Stimulated activated naive B cell treated with anti-CD40 and anti-IgM and Interleukin-4, amounts not matched to agents 10 μg/mL and 1 μg/mL and 100 μg/mL, for 72 hours (primary cell): ENCODE measurements at places on chromosomes 13 and 19.
A peak's percentile ranks its signal among the peaks of the same experiment; 100 is the strongest.

- DNase-seq: no peak
Observed at GRCh38 chr13:85287528-85287927, 511.7 kb downstream of the SLITRK6 start.

- no peak for DNase-seq
Observed at GRCh38 chr19:33275933-33276619, 26.3 kb downstream of the CEBPA start.

DNA sequence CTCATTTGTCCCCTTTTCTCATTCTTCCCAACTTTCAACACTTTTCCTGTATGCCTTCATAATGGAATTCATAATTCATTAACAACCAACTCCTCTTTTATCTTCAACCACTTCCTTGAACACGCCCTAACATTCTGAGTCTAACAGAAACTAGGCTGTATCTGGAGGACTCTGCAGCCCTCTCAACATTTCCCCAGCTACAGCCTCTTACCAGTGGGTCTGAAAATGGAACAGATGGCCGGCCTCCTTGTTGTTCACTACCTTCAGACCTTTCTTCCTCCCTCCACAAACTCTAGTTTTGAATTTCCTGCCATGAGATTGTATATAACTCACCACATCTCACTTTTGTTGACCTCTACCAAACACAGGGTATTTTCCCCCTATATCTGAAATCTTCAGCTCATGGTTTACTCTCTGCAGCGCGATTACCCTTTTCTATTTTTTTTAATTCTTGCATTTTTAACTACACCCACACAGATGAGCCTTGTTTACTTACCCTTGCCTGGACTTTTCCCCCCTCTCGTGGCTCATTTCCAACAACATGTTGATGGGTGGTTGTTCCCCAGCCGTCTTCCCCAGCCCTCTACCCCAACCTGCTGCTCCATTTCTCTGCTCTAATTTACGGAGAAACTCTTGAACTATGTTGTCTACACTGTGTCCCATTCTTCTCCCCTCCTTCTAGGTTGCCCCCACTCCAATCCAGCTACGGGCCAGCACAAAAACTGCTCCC is 846 bp downstream of the ZNF790 start:
- no peak for DNase-seq

GRCh38 chr13:50787316-50788195 is 55.9 kb downstream of the DLEU7 start:
- no peak for DNase-seq

GRCh38 chr13:95258619-95259194 is 42.5 kb downstream of the ABCC4 start:
- DNase-seq: no peak

DNA sequence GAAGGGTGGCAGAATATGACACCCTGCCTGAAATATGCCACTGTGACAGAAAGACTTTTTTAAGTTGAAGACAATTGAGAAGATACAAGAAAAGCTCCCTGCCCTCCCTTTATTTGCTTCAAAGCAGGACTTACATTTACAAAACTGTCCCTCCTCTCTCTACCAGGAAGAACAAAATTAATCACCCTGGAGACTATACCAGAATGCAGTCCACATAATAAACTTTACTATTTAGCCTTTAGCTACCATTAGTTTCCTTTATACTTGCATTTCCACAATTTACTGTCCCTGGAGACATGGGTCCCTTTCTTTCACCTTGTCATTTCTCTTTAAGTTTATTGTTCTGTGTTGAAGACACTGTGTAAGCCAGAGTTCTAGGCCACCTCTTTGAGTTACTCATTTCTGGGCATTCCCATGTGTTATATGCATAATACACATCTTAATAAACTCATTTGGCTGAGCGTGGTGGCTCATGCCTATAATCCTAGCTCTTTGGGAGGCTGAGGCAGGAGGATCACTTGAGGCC is 238.8 kb downstream of the RFC3 start:
- DNase-seq: no peak

DNA sequence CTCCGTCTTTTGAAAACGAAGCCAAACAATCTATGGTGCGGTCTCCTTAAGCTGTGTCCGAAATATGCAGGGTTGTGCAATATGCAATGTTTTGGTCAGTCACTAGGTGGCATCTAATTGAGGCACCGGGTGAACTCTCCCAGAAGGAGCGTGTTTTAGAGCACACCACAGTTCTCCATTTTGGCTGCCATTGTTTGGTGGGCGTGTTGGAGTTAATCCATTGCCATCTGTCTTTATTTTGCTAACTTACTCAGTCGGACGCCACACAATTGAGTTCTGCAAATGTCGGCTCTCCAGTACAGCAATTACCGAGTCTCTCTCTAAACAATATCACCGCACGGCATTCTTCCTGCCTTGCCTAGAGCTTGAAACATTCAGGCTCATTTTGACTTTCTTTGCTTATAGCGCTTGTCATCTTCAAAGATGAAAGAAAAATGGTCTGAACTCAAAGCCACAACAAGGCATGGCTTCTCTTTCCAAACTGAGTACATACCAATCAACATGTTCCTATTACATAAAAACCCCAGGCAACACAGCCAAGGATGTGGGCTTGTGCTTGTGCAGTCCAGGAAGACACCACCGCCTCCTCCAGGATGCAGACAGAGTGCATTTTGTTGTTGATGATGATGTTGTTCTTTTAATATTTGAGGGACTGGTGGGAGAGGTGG is 182.0 kb upstream of the SERP2 start:
- DNase-seq: no peak

DNA sequence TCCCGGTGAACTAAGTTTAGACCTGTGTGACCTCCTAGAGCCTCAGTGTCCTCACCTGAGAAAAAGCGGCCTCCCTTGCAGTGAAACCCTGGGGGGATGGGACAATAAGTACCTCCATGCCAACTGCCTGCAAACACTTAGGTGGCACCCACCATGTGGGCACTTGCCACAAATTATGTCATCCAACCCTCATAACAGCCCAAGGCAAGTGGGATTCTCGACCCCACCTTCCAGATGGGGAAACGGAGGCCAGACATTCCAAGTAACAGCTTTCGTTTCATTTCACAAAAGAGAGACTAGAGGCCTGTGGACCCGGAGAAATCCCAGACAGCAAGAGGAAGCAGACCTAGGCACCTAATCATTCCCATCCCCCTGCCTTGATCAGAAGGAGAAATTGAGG is 6.9 kb downstream of the REX1BD start:
- DNase-seq: no peak

- no peak for DNase-seq
Observed at GRCh38 chr19:17582613-17583012, 27.2 kb downstream of the COLGALT1 start.

- peak; percentile 4 for DNase-seq
Observed at GRCh38 chr13:21675095-21675991, 4.5 kb downstream of the FGF9 start.

- no peak for DNase-seq
Observed at GRCh38 chr19:38152461-38153379, 71.3 kb downstream of the DPF1 start.

GRCh38 chr13:53174545-53174944 is 145.9 kb downstream of the OLFM4 start:
- DNase-seq: no peak

- DNase-seq: no peak
Observed at GRCh38 chr13:85521657-85522056, 277.6 kb downstream of the SLITRK6 start.

- DNase-seq: no peak
Observed at GRCh38 chr13:31435536-31435935, 235.8 kb downstream of the B3GLCT start.

GRCh38 chr13:74093691-74094090 is 40.5 kb downstream of the KLF12 start:
- DNase-seq: no peak

DNA sequence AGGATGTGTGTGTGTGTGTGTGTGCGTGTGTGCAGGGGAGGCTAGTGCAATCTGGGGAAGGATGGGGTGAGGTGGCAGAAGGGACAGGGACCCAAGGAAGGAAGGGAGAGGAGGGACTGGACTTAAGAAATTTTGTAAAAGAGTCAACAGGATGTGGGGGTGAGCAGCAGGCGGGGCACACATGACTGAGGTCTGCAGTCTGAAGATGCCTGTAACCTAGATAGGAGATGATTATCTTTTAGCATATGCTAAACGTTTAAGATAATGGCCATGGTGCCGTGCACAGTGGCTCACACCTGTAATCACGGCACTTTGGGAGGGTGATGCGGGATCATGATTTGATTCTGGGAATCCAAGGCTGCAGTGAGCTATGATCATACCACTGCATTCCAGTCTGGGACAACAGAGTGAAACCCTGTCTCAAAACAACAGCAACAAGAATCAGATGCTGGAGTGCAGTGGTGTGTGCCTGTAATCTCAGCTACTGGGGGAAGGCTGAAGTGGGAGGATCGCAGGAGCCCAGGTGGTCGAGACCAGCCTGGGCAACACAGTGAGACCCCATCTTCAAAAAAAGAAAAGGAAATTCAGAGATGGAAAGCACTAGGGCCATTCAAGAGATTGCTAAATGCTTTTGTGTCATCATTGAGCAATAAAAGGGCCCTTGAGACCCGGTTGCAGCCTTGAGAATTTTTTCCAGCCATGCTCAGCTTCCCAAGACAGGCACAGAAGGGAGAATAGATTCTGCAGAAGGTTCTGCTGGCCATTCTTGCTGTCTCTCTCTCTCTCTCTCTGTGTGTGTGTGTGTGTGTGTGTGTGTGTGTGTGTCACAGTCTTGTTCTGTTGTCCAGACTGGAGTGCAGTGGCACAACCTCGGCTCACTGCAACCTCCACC is 3.8 kb upstream of the ZNF414 start:
- no peak for DNase-seq

DNA sequence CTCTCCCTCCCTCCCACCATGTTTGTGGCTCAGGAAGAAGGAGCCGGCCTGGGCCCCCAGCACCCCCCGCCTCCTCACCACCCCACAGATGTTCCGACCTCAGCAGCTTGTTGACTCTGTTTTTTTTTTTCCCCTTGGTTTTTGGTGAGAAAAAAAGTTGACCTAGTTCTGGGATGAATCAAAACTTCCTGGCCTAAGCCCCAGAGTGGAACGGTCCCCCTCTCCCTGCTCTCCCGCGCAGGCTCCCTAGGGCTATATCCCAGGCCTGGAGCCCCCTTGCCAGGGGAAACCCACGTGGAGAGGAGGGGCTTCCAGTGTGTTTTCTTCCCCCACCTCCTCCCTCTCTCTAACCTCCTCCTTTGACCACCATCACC is 4.0 kb downstream of the COL5A3 start:
- DNase-seq: no peak

- DNase-seq: no peak
Observed at GRCh38 chr19:56177564-56178243, 1.9 kb downstream of the GALP start.

- DNase-seq: no peak
Observed at GRCh38 chr13:25982907-25983306, 68.9 kb downstream of the SHISA2 start.

- DNase-seq: no peak
Observed at GRCh38 chr13:26558987-26559386, 1.5 kb downstream of the WASF3 start.

GRCh38 chr19:43462785-43463380 is 2.5 kb downstream of the LYPD3 start:
- DNase-seq: no peak

- DNase-seq: no peak
Observed at GRCh38 chr13:48199404-48199946, 33.5 kb upstream of the ITM2B start.

GRCh38 chr13:22040810-22041364 is 370.0 kb downstream of the FGF9 start:
- no peak for DNase-seq

DNA sequence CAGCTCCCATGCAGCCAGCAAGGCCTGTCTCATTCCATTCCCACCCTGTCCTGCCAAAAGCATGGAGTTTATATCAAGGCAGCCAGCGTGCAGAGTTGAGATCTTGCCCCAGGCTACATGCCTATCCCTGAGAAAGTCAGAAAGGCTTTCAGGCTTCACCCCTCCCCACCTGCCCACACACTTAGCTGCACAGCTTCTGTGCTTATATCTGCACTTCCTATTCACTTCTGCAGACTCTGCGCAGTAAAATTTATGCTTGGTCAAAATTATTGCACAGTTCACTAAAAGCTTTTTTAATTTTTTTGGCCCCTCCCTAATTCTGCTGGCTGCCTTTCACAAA is 12.5 kb upstream of the ZNF675 start:
- no peak for DNase-seq

GRCh38 chr19:18014197-18014596 is 6.2 kb downstream of the ARRDC2 start:
- no peak for DNase-seq

DNA sequence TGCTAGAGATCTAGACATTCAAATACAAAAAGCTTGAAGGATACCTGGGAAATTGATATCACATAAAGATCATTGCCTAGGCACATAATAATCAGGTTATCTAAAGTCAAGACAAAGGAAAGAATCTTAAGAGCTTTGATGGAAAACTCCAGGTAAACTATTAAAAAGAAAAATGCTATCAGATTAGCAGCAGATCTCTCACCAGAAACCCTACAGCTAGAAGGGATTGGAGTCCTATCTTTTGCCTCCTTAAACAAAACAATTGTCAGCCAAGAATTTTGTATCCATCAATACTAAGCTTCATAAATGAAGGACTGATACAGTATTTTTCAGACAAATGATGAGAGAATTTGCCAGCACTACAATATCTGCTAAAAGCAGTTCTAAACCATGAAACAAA is 682.4 kb upstream of the ATXN8OS start:
- DNase-seq: no peak

DNA sequence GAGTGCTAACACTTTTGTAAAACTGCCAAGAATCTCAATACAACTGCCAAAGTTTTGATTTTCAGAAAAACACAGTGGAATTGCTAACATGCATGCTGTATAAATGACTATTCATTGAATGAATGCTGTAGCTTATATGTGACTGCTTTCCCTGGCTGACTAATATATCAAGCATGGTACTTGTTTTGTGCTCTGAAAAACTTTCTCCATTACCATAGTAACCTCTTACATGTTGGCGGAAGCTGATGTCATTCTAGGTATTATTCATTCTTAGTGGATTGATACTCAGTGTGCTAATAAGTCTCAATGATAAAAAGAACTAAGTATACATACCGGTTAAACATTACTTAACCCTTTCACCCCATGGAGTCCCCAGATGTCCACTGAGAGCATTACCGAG is 166.1 kb upstream of the MYO16 start:
- DNase-seq: no peak

- no peak for DNase-seq
Observed at GRCh38 chr19:56176881-56177280, 1.1 kb downstream of the GALP start.

DNA sequence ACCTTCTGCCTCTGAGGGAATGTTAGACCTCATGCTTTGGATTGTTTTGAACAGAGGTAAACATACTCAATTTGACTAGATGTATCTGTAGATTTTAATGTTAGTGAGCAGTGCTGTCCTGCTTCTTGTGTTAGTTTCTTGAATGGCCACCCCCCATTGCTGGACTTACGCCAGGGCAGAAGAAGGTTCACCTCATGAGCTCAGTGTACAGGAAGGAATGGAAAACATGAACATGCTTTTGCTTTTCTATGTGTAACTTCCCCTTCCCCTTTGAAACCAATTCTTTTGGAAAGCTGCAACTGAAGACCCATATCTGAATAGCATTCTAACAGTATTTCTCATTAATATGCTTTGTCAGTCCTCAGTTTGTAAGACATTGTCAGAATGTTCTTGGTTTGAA is 32.3 kb downstream of the WASF3 start:
- no peak for DNase-seq
